Cardiac fibroblast (primary cell): ENCODE measurements at places on chromosomes 6 and 20.

DNA sequence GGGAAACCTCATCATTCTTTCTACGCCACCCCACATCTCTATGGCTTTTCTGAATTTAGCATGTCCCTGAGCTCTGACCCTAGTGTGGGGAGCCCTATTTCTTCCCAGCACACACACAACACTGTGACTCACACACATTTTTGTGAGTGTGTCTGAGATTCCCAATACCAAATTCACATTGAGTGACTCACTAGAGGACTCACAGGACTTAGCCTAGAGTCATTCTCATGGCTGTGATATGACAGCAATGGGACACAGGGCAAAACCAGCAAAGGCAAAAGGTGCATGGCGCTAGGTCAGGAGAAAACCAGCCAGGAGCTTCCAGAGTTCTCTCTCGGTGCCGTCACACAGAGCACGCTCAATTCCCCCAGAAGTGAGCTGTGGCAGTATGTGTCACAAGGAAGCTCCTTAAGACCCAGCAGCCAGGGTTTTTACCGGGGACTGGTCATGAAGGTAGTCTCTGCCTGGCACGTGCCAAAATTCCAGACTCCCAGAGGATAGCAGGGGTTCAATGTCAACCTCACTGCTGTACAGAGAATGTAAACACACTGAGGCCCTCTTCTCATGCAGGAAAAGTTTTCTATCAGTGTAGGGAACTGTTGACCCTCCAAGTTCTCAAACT, 6.2 kb downstream of the CSTL1 start:
- DNase-seq, result peak; percentile 90

- DNase-seq, result no peak
Observed at GRCh38 chr6:40326714-40327421, 260.3 kb downstream of the LRFN2 start.

DNA sequence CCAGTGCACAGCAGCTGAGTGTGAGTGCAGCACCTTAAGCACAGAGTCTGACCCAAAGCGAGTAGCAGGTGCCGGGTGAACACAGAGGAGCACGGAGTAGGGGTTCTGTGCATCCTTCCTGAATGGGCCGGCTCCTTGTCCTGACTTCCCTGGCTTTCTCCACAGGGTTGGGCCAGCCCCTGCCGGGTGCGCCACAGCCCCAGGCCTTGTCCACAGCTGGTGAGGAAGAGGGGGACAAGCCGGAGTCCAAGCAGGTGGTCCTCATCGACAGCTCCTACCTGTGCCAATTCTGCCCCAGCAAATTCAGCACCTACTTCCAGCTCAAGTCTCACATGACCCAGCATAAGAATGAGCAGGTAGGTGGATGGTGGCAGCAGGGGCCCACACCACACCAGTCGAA, 34.9 kb downstream of the ZNF341 start:
- no peak for DNase-seq

- no peak for DNase-seq
Observed at GRCh38 chr6:157456524-157456829, 75.5 kb downstream of the ZDHHC14 start.

DNA sequence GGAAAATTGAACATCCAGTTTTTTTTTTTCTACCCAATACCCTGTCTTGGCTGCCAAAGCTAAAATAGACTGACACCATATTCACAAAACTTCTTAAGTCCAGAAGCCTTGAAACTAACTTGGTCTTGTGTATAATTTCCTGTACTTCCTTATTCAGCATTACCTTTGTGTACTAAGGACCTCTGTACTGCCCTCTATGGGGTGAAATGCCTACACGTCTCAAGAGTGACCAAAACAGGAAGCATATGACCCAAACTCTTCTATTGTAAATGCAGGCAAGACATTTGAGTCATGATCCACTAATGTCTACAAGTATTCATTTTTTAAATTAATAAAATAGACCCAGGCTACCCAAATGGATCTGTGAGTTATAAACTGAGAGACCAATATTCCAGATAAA, 50.4 kb downstream of the HMGCLL1 start:
- peak; percentile 28 for DNase-seq

DNA sequence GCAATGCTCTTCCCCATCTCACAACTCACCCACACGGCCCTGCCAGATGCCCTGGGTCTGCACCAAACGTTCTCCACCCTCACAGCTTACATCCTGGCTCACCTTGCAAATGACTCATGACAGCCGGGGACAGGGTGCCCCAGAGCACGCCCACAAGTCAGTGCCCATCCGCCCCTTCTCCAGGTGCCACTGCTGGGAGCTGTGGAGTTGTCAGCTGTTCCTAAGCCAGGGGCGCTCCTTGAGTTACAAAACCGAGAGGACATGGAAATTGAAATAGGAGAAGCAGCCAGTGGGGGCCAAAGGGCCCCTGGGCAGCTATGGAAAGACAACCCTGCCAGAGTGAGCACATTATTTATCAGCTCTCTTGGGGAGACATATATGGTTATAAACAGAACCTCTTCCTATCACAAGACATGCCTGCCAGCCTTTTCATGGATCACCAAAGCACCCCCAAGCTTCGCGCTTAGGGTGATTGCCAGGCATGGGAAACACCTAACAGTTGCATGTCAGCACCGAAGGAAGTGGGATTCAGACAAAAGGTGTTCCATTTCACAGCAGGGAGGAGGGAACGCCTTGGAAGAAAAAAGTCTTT, 236.8 kb downstream of the LY86 start:
- no peak for DNase-seq

- DNase-seq, result no peak
Observed at GRCh38 chr6:168459572-168459971, 18.6 kb downstream of the SMOC2 start.

DNA sequence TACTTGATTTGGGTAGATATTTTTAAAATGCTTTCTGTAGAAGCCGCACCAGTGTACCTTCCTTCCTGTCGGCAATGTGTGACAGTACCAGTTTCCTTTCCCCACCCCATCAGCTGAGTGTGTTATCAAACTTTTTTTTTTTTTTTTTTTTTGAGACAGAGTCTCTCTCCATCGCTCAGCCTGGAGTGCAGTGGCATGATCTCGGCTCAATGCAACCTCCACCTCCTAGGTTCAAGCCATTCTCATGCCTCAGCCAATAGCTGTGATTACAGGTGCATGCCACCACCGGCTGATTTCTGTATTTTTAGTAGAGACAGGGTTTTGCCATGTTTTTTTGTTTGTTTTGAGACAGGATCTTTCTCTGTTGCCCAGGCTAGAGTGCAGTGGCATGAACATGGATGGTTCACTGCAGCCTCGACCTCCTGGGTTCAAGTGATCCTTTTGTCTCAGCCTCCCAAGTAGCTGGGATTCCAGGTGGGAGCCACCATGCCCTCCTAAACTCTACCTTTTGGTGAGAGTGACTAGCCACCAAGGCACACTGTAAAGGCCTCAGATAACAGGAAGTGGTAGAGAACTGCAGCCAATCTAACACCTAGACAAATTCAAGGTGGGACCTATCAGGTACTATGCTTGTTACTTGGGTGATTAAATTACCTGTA, 26.5 kb upstream of the ZBTB22 start:
- DNase-seq, result no peak

GRCh38 chr20:63567386-63568169, 6.5 kb downstream of the HELZ2 start:
- DNase-seq, result no peak

GRCh38 chr6:11852061-11852651, 73.6 kb upstream of the ADTRP start:
- no peak for DNase-seq

DNA sequence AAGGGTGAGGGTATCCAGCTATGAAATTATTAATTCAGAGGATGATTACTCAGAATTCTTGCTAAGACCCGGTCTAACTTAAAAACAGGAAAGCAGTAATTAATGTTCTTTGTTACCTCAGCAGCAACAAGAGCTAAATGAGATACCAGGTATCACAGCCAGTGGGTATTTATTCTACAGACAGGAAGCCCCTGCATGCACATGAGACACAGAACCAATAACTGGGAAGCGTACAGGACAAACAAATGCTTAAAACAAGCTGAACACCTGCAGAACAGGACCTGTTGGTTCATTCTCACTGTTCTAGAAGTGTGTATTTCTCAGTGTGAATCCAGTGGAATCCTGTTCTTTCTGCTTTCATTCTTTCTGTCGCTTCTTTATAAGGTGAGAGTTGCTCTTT, 30.9 kb downstream of the SCML4 start:
- DNase-seq, result no peak
